ENCODE measurements at places on chromosomes 5 and 9. TPM values are rescaled to one million over a fixed set of nuclear protein-coding genes. Genes with fewer than 3 reads are reported as not detected.

- no peak for DNase-seq
Observed at GRCh38 chr9:12833701-12834100, 58.9 kb downstream of the LURAP1L start.

The EDIL3 gene
- not detected for total RNA-seq

- no peak for DNase-seq
Observed at GRCh38 chr9:137280474-137281344, 3.2 kb downstream of the TOR4A start.

The DHX29 gene
- total RNA-seq: 15.4 TPM

GRCh38 chr5:108670591-108671289 lies 77.0 kb upstream of the FER start:
- no peak for DNase-seq

The CDH6 gene
- not detected for total RNA-seq

DNA sequence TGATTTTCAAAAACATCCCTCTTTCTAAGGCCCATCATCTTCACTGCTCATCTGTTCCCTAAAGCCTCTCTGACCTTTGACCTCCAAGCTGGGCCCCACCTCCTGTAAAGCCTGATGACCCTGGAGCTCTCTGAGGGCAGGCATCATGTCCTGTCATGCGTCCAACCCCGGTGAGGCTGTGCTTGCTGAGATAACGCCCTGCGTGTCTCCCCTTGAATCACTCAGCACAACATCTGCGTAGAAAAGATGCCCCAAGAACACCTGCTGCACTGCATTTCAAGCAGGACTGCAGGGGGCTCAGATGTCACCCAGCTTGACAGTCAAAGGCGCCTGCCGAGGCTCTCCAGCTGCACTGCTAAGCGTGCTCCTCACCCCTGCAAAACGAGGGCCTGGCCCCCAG lies 78.0 kb downstream of the OTULIN start:
- DNase-seq: no peak

GRCh38 chr9:129619787-129620668 lies 873 bp downstream of the C9orf50 start:
- DNase-seq: no peak

DNA sequence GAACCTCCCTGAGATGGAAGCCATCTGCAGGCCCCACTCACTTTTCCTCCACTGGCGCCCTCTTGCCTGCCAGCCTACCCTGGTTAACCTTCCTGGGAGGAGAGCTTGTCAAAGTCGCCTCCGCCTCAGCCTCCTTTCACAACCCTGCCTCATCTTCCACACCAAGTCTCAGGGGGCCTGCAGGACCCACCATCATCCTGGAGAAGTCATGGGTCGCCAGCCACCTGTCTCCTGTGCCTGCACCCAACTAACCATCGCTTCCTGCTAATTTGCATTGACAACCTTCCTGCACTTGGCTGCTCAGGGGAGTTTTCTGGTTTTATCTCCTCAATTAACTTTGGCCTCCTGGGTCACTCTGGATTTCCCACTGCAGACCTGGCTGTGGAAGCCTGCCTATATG lies 52.8 kb upstream of the GRHPR start:
- no peak for DNase-seq

The GOLM1 gene
- 1.7 TPM for total RNA-seq

DNA sequence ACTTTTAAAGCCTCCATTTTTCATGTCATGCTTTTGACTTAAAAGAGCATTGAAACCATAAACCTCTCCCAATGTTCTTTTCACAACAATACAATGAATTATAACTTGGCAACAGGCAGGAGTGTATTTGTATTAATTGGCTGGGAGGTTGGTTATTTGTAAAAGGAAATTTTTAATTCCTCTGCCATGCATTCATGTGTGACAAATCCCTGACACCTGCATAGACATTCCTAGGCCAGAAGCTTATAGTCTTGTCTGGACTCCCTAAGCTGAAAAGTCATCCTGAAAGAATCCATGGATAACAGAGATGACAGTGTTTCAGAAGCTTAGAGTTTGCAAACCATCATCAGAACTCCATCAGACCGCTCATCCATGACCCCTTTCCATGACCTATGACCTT lies 76.3 kb upstream of the PTGER4 start:
- no peak for DNase-seq

All from T-cell (primary cell).